ENCODE measurements at places on chromosomes 13 and 19. TPM values are rescaled to one million over a fixed set of nuclear protein-coding genes. Genes with fewer than 3 reads are reported as not detected.

ZNF66 gene
- total RNA-seq: 6.7 TPM

ZSCAN22 gene
- total RNA-seq: 6.6 TPM

TLE6 gene
- not detected for total RNA-seq

BICRA gene
- total RNA-seq: 7.1 TPM

SMIM44 gene
- total RNA-seq: not detected

DKKL1 gene
- total RNA-seq: 0.39 TPM
